ENCODE measurements at places on chromosomes 4 and X. TPM values are rescaled to one million over a fixed set of nuclear protein-coding genes. Genes with fewer than 3 reads are reported as not detected.

GRCh38 chr4:8097141-8097541 lies 61.5 kb downstream of the ABLIM2 start:
- ATAC-seq: no peak

- ATAC-seq: no peak
Observed at GRCh38 chr4:38696697-38697096, 32.7 kb downstream of the KLF3 start.

GRCh38 chrX:131828482-131828881 lies 194.6 kb upstream of the STK26 start:
- ATAC-seq: no peak

DMD gene
- total RNA-seq: 5.1 TPM

GRCh38 chr4:176791591-176792325 lies 964 bp downstream of the VEGFC start:
- peak; percentile 35 for ATAC-seq

FRAS1 gene
- total RNA-seq: 2.6 TPM

- ATAC-seq: peak; percentile 52
Observed at GRCh38 chr4:169243825-169244609, 26.7 kb downstream of the SH3RF1 start.

GRCh38 chr4:7388627-7389026 lies 46.1 kb downstream of the PSAPL1 start:
- ATAC-seq: no peak

DNA sequence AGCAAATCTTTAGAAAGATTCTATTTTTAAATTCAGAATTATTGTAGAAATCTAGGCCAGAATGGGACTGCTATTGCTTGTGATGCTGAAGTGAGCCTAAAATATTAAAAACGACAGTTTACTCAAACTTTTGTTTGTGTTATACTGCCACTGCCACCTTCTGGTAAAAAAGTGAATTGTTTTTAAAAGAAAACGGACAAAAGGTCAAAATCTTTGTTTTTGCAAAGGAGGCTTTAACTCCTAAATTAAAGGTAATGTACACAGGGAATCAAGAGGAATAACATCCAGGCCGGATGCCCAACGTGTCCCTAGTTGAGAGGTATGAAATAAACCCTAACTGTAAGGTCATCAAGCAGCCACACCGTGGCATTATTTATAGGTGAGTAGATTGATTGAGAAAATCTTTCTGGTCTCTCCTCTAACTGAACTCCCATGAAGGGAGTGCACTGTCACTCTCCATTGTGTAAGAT lies 338.3 kb upstream of the GALNT7 start:
- no peak for ATAC-seq

DNA sequence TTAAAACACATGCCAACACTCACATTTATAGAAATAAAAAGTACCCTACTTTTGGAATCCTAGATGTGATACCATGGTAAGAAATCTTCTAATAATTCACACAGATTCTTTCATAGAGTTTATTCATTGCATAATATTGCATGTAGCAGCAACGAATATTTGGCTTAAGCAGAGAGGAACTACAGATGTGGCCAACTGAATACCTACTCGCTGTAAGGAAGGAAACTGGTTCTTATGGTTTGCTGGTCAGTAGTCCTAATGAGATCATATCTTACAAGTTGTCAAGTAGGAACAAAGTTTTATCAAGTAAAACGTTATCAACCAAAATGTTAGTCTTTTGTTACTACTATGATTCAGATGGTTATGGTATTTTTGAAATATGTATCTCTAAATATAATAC lies 996.1 kb downstream of the PDHA2 start:
- ATAC-seq: no peak

CDS1 gene
- total RNA-seq: 19.6 TPM

GRCh38 chrX:154458954-154459778 lies 1.1 kb downstream of the PLXNA3 start:
- peak; percentile 61 for ATAC-seq

DNA sequence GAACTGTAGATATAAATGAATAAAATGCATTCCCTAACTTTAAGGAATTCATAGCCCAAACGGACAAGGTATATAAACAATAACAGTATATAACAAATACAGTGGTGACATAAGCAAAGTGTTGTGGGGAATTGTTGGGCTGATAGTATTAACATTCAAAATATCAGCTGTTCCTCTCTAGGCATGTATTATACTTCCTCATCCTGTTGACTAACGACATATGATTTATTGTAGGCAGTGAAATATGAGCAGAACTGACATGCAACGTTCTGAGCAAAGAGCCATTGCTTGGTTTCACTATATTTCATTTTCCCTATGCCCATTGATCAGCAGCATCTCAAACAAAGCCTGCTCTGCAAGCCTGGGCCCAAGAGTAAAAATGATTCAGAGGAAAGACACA lies 143.9 kb downstream of the PTCHD1 start:
- ATAC-seq: no peak

DNA sequence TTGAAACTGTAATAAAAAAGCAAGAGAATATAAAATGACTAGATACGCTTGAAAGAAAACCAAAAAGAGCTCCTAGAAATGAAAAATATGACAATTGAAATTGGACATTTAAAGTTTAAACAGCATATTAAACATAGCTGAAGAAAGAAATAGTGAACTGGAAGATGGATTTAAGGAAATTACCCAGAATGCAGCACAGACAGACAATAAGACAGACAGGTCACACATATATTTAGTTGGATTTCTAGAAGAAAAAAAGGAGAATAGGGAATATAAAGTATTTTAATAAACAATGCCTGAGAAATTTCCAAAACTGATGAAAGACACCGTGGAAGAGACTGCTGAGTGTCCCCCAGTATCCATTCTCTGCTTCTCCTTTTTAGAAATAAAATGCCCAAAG lies 6.6 kb downstream of the DUSP9 start:
- no peak for ATAC-seq

CHST7 gene
- total RNA-seq: 0.96 TPM

DNA sequence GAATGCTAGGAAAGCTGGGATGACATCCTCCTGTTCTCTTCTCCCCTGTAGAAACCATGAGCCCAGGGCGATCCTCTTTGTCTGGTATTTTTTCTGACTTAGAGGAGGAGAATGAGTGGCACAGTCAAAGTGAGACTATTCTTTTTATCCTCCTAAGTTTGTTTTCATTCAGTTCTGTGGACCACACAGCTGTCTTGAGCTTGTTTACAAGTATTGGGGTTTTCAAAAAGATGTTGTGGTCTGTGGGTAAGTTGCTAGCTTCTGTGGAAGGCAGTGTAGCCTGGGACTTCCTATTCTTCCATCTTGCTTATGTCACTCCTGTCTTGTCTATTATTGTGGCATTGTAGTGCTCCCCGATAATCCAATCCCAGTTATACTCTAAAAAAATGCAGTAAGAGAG lies 223.0 kb downstream of the PAPSS1 start:
- ATAC-seq: no peak

DNA sequence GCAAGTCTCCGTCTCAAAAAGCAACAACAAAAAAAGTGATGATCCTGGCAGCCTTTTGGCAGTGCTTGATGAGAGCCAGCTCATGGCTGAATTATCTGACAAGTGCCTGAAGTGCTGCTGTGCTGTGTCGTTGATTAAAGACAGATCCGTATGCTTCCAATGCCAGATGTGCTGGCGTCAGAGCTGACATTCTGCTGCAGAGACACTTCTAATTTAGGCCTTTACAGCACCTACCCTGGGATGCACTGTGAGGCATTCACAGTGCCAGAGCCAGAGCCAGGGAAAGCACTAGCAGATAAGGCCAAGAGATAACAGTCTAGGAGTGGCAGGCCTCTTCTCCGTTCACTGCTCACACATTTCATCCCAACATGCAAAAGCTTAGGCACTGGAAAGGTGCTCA lies 995.5 kb downstream of the RAB28 start:
- no peak for ATAC-seq

DNA sequence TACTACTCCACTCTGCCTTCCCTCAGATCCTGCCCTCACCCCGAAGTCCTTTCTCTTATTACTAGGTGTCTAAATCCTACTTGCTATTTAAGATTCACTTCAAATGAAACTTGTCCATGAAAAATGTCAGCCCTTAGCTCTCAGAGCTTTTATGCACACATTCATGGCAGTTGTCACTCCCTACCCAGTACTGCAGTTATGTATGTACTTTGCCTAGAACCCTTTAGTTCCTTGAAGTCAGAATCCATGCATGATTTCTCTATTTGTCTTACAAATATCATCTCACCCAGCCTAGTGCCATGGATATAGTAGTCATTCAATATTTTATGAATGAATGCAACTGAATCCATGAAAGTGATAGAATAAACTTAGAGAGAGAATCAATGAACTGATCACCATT lies 3.3 kb upstream of the EPGN start:
- ATAC-seq: no peak

P2RY4 gene
- total RNA-seq: 0.20 TPM

DNA sequence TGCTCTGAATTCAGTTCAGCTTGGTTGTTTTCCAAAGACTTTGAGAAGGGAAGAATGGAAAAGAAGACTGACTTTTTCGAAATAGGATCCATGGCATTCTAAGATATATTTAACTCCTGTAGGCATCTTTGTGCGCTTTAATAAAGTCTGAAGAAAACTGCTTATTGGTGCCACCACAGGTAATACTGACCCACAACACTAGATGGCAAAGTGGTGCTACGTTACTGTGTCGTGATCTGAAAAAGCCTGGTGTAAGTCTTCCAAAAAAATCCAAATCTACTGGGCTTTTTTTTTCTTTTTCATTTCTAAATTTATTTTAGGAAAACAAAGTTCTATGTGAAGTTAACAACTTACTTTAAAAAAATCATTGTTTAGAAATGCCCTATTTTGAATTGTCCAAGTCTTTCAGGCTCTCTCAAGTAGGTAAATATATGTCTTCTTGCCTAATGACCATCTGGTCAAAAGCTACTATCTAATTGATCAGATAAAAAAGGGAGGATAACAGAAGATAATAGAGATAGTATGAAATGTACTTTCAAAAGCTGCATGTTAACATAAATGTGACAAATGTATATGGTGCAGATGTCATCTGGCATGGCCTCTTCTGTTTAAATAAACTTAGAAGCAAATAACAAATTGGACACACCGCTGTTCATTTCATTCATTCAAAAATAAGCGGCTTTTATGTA lies 47.0 kb upstream of the MID1IP1 start:
- ATAC-seq: peak; percentile 57

CLGN gene
- 1.2 TPM for total RNA-seq

DNA sequence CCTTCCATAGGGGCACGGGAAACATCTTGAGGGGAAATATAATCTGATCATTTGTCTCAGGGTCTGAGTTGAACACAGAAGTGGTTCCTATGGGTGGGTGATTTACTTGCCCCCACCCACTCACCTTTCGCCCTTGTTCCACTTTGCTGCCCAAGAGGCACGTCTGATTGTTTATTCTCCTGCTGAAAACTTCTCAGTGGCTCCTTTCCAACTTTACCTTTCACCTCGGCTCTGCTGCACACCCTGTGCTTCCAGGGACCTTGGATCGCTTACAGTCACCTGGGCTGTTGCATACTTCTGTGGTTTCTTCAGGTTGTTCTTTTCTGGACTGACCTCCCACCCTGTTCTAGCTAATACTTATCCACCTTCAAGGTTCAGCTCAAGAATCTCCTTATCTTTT lies 213.4 kb upstream of the JADE1 start:
- ATAC-seq: no peak

DNA sequence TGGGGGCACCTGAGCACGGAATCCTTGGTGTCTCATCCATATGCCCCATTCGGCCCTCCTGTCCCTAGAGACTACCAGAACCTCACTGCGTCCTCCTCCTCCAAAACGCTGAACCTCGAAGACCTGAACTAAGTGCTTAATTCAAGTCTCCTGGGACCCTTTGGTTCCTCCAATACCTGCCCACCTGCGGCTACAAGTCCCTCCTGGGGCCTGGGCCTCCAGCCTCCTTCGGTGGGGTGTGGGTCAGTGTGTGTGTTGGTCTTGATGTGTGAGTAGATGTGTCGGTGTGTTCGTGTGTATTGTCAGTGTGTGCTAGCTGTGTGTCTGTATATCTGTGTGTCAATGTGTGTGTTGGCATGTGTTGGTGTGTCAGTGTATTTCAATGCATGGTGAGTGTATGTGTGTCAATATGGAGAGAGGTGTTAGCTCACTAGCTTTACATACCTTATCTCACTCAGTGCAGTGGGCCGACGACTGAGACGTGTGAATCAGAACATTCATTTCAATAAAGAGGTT lies 2.6 kb upstream of the SEPTIN6 start:
- ATAC-seq: no peak

DNA sequence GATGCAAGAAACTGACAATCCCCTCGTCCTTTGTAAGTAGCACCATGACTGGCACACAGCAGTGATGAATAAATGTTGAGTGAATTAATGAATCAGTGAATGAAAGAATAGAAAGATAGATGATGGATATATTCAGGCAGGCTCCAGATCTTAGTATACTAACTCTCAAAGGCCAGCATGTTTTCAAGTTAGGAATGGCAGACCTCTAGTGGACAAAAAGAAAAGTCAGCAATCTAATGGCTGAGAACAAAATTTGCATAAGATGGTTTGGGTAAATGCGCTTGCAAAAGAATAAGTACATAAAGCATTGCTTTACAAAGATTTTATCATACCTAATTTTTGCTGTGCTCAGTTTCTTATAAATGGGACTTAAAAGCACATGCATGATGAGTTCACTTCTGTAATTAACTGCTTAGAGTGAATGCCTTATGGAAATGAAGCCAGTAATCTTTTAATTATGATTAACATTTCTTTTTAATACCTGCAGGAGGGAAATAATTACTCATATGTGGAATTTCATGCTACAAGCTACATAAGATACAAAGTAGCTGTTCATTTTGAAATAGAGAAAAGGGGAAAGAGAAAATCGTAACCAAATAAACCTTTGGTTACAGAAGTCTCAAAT lies 126.9 kb upstream of the GPRIN3 start:
- peak; percentile 43 for ATAC-seq

DNA sequence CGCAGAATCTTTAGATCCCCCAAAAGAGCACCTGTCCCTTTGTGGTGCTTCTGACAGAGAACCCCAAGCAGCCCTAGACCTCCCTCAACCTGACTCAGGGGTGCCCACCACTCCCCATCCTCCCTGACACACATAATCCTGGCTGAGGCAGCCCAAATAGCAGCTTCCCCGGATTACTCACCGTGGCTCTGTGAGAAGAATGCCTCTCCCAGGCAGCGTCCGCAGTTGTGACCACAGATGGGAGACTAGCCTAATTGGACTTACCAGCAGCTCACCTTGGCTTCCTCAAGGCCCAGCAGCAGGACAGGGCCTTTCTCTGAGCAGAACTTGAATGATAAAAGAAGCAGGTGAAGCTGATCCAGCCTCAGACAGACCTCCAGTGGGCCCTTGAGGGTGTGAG lies 10.3 kb upstream of the ODAPH start:
- no peak for ATAC-seq

GRCh38 chrX:15206306-15206705 lies 63.6 kb downstream of the ASB9 start:
- ATAC-seq: no peak

- no peak for ATAC-seq
Observed at GRCh38 chr4:41043465-41043864, 170.9 kb downstream of the APBB2 start.

DNA sequence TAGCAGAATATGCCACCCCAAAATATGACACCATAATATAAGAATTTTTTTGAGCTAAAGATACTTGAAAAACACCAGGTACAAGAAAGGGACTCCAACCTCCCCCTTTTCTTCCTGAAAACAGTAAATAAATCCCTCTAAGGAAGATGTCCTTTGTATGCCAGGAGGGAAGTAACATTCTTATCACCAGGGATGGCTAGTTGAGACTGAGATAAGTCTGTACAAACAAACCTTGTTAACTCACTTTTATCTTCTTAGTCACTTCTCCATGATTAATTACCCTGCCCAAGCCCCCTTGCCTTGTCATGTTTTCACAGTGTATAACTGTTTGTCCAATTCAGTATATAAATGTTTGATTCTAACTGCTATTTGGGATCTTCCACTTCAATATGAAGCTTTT lies 888.0 kb downstream of the PCDH18 start:
- ATAC-seq: no peak

SUPT20HL1 gene
- total RNA-seq: not detected

- no peak for ATAC-seq
Observed at GRCh38 chrX:34350561-34351335, 218.6 kb upstream of the FAM47A start.
